Urothelium cell line (cell line): ENCODE measurements at places on chromosomes 7 and 10.
A peak's percentile ranks its signal among the peaks of the same experiment; 100 is the strongest.

GRCh38 chr7:85114342-85114741, 72.5 kb downstream of the SEMA3D start:
- peak; percentile 47 for DNase-seq

- peak; percentile 71 for DNase-seq
Observed at GRCh38 chr10:62805231-62806099, 945 bp downstream of the ADO start.

- DNase-seq = no peak
Observed at GRCh38 chr10:60576130-60577069, 186.7 kb upstream of the ANK3 start.

GRCh38 chr7:73876361-73876760, 15.4 kb downstream of the TMEM270 start:
- DNase-seq = no peak

DNA sequence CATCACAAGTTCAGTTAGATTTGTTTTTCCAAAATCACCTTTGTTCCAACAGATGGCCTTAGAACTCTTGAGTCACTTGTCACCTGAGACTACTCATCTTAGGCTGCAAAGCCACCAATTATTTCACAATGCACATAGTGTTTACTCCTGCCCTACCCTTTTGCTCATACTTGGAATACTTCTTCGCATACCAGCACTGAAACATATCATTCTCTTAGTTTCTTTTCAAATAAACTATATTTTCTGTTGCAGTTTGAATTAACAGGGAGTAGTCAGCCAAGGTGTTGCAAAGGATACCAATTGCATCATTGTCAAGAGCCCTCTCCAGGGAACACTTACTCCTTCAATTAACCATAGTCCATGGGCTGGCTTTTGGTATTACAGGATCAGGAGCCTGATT, 71.0 kb downstream of the CASD1 start:
- peak; percentile 67 for DNase-seq

DNA sequence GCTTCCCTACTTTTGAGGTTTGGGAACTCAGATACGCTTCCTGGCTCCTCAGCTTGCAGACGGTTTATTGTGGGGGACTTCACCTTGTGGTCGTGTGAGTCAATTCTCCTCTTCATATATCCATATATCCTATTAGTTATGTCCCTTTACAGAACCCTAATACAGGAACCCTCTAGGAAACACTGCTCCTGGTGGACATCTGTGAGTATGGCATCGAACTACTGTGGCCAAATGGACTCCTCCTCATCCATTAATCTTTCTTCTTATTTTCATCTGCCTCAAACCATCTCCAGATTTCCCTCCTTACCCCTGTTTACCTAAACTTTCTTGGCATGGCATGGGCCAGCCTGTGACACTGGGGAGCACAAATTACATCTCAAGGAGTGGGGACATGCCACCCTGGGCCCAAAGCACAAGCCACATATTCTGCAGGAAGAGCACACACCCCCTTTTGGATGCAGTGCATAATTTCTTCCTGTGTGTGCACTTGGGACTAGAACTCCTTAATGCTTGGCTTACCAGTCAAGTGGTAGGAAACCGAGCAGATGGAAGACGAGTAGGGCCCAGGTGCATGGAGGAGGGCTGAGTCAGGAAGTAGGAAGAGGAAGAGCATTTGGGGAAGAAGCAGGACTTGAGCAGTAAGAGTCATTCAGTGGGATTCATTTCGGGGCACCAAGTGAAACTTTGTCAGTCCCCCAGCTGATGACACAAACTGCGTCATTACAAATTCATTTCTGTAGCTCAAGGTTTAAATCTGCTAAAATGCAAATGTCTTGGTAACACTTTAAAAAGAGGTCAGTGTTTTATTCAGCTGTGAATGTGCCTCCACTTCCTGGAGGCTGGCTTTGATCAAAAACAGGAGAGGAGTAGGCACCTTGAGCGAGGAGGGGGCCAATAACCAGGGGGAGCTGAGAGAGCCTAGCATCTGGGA, 80.8 kb upstream of the PLXNA4 start:
- DNase-seq = no peak

GRCh38 chr10:91341686-91342085, 68.5 kb upstream of the HECTD2 start:
- DNase-seq = no peak

DNA sequence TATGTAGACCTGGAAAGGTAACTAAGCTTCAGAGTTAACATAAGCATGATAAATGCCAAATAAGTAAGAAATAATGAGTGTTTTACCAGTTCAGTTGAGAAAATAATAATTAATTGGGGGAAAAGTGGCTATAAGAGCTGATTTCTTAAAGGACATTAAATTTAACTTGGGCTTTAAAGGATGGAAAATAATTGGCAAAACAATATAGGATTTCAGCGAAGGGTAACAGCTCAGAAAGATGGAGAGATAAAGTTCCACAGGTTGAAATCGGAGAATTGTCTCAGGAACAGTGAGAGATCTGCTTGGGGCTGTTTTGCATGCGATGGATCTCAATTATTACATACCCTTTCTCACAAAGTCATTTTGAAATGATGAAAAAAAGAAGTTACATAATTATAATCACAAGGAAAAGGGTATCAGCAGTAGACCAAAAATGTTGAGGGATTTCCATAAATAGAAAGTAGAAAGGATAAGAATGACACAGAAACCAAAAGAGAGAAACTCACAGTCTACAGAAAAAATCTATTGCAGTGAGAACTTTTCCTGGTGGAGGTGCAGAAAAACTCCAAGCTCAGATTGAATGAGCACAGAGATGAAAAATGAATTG, 40.1 kb upstream of the ITGB8 start:
- DNase-seq = no peak

GRCh38 chr7:157458254-157458633, 121.4 kb downstream of the DNAJB6 start:
- DNase-seq = no peak

GRCh38 chr7:112699725-112700513, 90.3 kb downstream of the TMEM168 start:
- DNase-seq = no peak
